ENCODE measurements at places on chromosomes 2 and 18.
A peak's percentile ranks its signal among the peaks of the same experiment; 100 is the strongest.

DNA sequence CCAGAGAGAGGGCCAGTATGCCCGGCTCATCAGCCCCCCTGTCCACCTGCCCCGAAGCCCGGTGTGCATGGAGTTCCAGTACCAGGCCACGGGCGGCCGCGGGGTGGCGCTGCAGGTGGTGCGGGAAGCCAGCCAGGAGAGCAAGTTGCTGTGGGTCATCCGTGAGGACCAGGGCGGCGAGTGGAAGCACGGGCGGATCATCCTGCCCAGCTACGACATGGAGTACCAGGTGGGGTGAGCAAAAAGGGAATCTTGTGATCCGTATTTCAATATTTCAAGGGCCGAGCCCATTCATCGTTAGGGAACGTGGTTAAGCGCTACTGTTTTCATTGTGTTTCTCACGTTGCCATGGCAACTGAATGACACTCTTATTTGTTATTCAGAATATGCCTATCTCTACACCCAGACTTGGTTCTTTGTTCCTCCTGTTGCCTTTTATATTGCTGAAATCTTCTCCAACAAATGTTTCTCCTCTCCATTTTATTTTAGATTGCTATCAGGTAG is 81.5 kb downstream of the NRP2 start:
- peak; percentile 33 for DNase-seq

- no peak for DNase-seq
These were observed 458.8 kb downstream of the PIK3C3 start for GRCh38 chr18:42413870-42414269.

GRCh38 chr18:74326231-74326630 is 10.6 kb downstream of the C18orf63 start:
- DNase-seq, result no peak

DNA sequence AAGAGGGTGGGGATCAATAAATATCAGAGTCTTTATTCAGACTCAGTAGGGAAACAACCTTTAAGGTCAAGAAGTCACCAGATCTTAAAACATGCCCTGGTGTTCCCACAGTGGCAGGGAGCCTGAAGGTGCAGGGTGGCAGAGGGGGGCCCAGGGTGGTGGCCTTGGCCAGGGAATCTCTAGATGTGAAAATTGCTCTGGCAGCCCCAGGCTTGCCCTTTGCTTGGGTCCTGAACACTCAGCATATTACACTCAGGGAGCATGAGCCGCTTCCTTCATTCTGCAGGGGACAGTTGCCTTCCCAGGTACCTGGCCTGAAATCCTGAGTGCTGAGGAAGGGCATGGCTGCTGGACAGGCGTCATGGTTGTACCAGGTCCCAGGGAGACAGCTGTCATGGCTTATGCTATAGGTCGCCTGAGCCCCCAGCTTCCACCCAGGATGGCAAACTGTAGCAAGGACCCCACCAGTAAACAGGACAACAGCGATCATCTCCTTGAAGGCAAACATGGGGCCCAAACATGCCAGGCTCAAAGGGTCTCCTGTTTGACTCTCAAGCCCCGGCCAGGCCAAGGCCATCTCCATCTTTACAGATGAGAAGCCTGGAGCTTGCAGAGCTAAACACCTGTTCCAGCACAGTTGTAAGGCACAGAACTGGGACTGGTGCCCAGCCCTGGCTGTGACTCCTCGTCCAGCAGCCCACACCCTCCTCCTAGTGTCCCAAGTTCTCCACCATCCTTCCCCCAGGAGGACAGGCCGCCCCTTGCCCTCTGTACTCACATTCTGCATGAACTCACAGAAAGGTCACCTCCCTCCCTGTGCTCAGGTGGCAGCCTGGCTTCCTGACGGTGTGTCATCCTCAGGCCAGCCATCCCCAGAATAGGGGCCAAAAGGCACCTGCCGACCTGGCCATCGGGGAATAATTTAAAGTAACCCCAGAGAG is 14.6 kb downstream of the ABCG8 start:
- no peak for DNase-seq

GRCh38 chr2:230924092-230924469 is 961 bp downstream of the GPR55 start:
- no peak for DNase-seq

GRCh38 chr2:173959909-173960308 is 5.3 kb downstream of the SP3 start:
- no peak for DNase-seq

GRCh38 chr2:95578539-95578938 is 13.3 kb upstream of the TRIM43 start:
- no peak for DNase-seq

- DNase-seq, result no peak
These were observed 122.2 kb downstream of the FSHR start for GRCh38 chr2:49032126-49032525.

- no peak for DNase-seq
These were observed 360.0 kb downstream of the RND3 start for GRCh38 chr2:150127346-150127990.

- DNase-seq, result no peak
These were observed 98.6 kb upstream of the EPB41L5 start for GRCh38 chr2:119914266-119914665.

DNA sequence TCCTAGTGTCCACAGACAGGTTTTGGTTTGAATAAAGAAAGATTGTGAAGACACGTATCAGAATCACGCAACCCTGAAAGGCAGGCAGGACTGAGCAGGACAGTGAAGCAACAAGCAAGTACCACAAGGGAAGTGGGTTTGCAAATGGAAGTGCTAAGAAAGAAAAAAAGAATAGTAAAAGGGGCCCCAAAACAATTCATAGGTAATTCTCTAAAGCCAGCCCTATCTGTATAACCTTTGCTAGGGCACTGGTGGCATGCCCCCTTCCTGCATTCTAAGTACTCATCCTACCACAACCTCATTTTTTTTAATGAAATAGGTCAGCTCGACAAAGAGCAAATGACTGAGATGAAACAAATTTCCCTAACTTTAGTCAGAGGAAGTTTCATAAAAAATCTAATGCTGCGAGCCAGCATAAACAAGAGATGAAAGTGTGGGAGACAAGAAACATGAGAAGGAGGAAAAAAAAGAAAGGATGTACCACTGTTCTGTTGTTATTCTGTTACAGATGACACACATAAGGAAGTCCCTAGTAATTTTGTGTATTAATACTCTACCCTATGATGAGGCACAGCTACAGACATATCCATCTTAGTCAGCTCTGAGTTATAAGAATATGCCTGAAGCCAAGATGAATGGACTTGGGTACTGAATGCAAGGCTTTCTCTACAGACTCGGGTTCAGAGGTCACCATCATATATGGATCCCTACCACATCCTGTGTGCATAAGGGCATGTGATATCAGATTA is 32.2 kb downstream of the IKZF2 start:
- no peak for DNase-seq

GRCh38 chr2:80054346-80054675 is 250.2 kb downstream of the LRRTM1 start:
- DNase-seq, result no peak

- no peak for DNase-seq
These were observed 23.3 kb upstream of the IL1RN start for GRCh38 chr2:113104054-113104611.

GRCh38 chr18:74996996-74997395 is 211.9 kb downstream of the PTGR3 start:
- no peak for DNase-seq

DNA sequence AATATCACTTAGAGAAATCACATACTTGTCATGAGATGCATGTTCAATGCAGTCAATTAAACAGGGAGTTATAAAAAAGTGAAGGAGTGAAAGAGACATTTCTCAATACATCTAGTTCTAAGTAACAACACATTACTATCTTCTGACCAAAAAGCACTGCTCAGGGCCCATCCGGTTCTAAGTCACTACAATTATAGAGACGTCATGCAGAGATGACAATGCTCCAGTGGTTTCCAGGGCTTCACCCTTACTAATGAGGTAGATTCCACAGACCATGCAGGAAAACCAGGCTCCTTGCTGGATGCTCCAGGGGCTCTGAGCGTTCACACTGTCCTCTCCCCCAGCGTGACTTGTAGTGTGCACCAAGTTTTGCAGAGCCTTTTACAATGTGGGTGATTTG is 88.0 kb downstream of the FTCDNL1 start:
- no peak for DNase-seq

GRCh38 chr2:69291004-69291650 is 95.9 kb downstream of the GFPT1 start:
- DNase-seq, result no peak

DNA sequence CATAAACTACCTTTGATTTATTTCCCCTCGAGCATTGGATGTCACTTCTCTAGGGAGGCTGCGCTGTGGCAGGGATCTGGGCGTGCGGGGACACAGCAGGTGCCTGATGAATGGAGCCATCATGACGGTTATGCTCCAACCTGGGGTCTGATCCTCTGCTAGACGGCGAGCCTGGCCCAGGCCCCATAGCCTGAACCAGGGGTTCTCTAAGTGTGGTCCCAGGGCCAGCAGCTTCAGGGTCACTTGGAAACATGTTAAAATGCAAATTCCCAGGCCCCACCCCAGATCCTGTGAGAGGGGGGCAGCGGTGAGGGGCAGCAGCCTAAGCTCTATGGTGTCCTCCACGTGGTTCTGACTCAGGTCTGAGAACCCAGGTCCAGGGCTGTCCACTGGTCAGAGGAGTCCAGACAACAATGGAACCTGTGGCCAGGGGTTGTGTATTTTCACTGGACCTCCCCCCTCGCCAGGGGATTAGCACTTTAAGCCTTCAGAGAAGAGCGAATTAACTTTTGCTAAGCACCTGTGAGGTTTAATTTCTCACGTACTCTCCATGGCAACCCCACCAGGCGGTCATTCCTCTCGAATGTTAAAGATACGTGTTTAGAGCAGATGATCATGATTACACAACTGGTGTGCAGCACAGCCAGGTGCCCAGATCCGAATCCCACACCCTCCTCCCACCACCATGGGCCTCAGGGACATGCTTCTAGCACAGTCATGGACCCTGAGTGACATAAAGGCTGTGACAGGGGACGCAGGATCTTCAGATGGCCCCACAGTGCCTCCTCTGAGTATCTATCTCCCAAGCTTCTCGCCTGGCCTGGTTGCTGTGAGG is 1.6 kb upstream of the ARHGEF4 start:
- no peak for DNase-seq

- no peak for DNase-seq
These were observed 225.8 kb upstream of the COPS8 start for GRCh38 chr2:236859908-236860307.

- peak; percentile 72 for DNase-seq
These were observed 128.0 kb downstream of the NFATC1 start for GRCh38 chr18:79523736-79524180.

GRCh38 chr2:161010503-161011015 is 149.7 kb upstream of the TANK start:
- no peak for DNase-seq

GRCh38 chr2:215395687-215396460 is 40.0 kb downstream of the FN1 start:
- DNase-seq, result no peak

GRCh38 chr2:98388601-98389250 is 42.5 kb downstream of the CNGA3 start:
- no peak for DNase-seq

- no peak for DNase-seq
These were observed 2.4 kb downstream of the FBXO48 start for GRCh38 chr2:68464651-68465050.

GRCh38 chr2:135600915-135601314 is 69.6 kb downstream of the R3HDM1 start:
- DNase-seq, result no peak

DNA sequence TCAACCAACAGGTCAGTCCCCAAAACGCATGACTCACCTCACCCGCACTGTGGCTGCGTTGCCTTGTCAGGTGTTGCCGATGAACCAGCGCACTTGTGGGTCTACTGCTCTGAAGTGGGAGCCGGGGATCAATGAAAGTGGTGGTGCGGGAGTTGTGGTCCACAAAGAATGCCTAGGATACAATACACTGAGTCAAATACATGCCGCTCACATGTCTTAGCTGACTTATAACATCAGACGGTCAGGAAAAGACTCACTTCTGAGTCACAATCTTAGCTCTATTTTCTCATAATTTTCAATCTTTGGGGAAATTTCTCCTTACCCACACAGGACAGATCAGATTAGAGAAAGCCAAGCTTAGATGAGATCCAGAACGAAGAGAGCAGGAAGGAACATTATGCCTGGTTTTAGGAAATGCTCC is 107.1 kb upstream of the STK17B start:
- peak; percentile 46 for DNase-seq

GRCh38 chr2:229133155-229133772 is 137.8 kb downstream of the PID1 start:
- DNase-seq, result no peak

DNA sequence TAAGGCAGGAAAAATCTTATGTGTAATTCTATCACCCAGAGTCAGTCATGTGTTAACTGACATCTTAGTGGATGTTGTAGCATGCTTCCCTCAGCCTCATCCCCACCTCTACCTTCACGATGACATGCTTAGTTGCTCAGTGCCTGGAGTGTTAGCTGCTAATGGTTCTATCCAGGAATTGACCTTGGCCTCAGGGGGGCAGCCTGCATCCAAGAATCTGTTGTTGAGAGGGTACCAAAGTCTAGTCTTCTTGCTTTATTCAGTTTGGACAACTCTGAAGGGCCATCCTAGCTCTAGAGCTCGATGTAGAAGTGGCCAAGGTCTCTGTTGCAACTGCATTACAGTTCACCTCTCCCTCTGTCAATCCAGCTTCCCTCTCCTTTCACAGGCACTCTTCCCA is 61.2 kb downstream of the ACYP2 start:
- DNase-seq, result no peak

- DNase-seq, result no peak
These were observed 254.8 kb downstream of the TGIF1 start for GRCh38 chr18:3704556-3705344.

- no peak for DNase-seq
These were observed 16.5 kb downstream of the USP34 start for GRCh38 chr2:61454383-61454782.

GRCh38 chr2:135909976-135910375 is 33.7 kb upstream of the MCM6 start:
- DNase-seq, result no peak

DNA sequence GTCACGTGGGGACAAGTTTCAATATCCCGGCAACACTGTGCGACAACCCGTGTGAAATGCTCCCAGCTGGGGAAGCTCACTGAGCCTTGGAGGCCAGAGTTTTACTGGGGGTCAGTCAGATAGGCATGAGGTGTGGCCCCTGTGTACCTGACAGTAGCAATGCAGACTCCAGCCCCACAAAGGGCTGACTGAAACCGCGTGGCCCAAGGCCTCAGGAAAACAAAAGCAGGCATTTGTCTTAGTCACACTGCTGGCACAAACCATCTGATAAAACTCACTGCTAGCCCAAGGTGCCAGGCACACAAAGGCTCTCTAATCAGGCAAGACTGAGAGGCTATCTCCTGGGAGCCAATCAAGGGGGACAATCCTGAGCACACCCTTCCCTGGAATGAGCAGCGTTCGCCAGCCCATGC is 786.6 kb upstream of the RAB6C start:
- no peak for DNase-seq

- no peak for DNase-seq
These were observed 248.4 kb downstream of the ZNF521 start for GRCh38 chr18:25103468-25104155.

DNA sequence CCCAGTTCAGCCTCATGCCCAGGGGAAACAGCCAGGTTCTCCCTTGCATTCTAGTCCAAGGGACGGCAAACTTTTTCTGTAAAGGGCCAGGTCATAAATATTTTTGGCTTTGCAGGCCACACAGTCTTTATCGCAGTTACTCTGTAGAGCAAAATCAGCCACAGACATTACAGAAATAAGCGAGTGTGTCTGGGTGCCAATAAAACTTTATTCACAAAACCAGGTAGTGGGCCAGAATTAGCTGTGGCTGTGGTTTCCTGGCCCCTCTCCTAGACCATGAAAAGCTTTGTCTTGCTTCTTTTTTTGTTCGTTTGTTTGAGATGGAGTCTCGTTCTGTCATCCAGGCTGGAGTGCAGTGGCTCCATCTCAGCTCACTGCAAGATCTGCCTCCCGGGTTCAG is 80.1 kb downstream of the EIPR1 start:
- DNase-seq, result no peak

Data from stimulated activated CD4-positive, alpha-beta T cell treated with anti-CD3 and anti-CD28 coated beads, Interleukin-12 subunit alpha, Interleukin-12 subunit beta, amount 100 ng/mL, for 48 hours (primary cell).